HAP-1 (cell line): ENCODE measurements at places on chromosomes 7 and 10.

GRCh38 chr10:132939957-132940790, 2.2 kb downstream of the CFAP46 start:
- peak; percentile 82 for DNase-seq

DNA sequence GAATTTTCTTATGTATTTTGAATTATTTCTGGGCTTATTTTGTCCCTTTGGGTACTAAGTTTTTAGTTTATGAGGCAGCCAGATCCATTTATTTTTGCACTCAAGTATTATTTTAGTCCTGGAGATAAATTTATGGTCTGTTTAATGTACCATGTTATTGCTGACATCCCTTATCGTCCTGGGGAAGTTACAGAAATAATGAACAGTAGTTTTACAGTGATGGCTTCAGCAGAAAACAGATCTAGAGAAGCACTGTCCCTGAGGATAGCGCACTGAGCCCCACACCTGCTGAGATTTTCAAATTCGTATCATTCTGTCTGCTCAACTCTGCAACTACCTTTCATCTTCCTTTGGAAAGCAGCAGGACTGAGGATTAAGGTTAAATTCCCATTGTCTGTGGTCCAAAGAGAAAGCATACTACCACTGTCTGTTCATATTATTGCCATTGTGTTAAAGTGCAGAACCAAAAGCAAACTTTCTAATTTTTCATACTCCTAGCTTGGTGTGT, 168.3 kb downstream of the SNX13 start:
- DNase-seq: no peak

- peak; percentile 20 for DNase-seq
Observed at GRCh38 chr7:83517035-83517700, 131.8 kb downstream of the SEMA3E start.

GRCh38 chr7:154738216-154738615, 264.7 kb downstream of the PAXIP1 start:
- no peak for DNase-seq

- DNase-seq: no peak
Observed at GRCh38 chr10:100208276-100208675, 21.1 kb downstream of the CHUK start.

DNA sequence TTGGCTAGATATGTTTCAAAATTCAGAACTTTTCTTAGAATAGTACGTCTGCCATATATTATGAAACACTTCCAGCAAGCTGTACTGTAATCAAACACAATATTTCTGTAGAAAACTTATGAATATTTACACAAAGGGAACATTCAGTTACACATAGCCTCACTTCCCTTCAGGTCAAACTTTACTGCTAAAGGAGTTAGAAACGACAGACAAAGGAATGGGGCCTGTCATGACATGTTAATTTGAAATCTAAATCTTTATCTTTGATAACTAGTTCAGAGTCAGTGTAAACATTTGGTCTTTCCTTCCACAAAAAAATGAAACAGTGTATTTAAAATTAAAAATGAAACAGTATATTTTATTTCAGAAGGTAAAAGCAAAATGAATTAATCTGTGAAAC, 1.0 kb upstream of the CROT start:
- DNase-seq: no peak

- no peak for DNase-seq
Observed at GRCh38 chr10:110389255-110389654, 84.5 kb upstream of the SMNDC1 start.

DNA sequence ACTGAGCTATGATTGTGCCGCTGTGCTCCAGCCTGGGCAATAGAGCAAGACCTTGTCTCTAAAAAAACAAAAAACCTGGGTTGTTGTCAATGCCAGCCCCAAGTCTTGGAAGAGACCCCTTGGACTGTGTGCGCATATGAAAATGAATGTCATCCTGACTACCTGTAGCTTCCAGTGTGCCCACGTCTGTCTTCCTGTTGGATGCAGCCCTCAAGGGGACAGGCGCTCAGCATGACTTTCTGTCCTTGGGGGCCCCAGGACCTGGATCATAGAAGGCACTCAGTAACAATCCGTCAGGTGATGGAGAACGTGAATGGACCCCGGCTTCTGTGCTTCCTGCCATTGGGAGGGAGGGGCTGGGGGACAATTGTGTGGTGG, 9.0 kb downstream of the PRF1 start:
- no peak for DNase-seq

- no peak for DNase-seq
Observed at GRCh38 chr7:137129025-137129424, 214.5 kb downstream of the PTN start.

- DNase-seq: no peak
Observed at GRCh38 chr10:22171131-22171530, 46.7 kb downstream of the EBLN1 start.

- DNase-seq: no peak
Observed at GRCh38 chr7:125857606-125858005, 928.0 kb upstream of the POT1 start.

GRCh38 chr10:119325131-119325530, 117.8 kb downstream of the GRK5 start:
- DNase-seq: no peak

DNA sequence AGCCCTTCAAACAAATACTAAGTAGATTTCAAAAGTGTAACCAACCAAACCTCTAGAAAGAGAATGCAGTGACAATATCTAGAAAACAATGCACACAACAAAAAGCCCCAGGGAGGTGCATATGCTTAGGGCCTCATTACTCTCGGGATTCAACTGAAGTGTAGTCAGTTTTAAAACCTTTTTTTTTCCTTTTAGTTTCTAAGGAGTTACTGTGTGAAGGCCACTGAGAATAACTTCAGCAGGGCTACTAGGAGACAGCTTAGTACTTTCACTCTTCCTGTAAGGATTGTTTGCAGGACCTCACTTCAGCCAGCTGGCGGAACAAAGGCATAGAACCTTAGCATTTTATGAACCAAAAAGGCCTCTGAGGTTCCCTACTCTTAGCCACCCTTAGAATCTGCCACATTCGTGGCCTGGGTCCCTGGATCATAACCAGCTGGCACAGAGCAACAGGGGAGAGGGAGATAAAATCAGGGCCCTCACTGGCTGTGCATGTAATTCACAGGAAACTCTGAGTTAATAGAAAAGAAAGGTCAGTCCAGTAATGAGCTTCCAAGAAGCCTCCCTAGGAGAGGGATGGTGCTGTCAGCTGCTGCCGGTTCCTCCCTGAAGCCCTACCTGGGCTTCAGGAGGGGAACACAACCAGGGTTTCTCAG, 3.6 kb downstream of the VOPP1 start:
- no peak for DNase-seq
